ENCODE measurements at places on chromosomes 5 and 9.

GRCh38 chr5:158390577-158390976, 531.6 kb upstream of the CLINT1 start:
- no peak for DNase-seq

DNA sequence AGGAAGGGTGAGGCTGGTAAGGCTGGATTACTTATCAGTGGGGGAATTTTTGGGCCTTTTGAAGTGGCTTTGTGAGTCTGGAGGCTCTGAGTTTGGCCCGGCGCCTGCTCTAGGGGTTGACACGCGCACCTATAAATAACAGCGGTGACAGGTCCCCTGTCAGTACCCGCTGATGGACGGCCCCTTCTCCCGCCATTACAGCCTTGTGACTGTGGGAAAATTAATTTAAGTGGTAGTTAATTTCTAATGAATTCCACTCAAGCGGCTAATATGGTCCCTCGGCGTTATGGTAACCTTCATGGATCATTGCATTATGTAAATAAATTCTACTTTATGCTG, 16.5 kb downstream of the MRPL36 start:
- DNase-seq = no peak

DNA sequence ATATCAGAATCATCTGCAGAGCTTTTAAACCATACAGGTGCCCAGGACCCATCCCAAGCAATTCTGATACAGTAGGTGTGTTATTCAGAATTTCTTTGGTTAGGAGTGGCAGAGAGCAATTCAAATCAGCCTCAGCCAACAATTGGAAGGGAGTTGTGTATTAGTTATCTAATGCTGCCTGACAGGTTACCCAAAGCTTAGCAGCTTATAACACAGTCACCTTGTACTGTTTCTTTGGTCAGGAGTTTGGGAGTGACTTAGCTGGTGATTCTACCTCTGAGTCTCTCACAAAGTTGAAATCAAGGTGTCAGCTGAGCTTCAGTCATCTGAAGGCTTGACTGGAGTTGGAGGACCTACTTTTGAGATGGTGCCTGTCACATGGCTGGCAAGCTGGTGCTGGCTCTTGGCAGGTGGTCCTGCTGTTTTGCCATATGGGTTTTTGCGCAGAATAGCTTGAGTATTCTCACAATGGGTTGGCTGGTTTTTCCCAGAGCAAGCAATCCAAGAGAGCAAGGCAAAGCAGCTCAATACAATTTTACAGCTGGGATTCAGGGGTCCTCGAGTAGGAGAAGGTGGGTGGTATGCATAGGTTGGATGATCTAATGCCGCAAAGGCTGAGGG, 18.7 kb upstream of the CARNMT1 start:
- DNase-seq = no peak

GRCh38 chr5:176727983-176728675, 80.8 kb downstream of the TSPAN17 start:
- no peak for DNase-seq

DNA sequence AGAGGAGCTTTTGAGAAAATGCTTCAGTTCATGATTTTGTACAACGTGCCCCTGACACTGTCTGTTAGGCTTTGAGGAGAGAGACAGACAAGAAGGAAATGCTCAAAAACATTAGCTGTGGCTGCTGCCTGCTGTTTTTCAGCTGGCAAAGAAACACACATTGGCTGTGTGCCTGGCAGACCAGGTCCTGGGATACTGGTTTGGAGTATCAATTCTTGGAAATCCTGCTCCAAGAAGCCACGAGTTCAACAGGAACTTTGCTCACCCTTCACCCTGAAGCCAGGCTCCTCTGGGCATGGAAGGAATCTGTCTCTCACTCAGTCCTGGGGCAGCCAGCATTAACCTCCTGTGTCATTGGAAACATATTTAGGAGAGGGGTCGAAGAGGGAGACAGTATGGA, 245.5 kb downstream of the AUH start:
- DNase-seq = no peak

- DNase-seq = no peak
Measured at GRCh38 chr5:90294604-90295003, 115.0 kb downstream of the CETN3 start.

DNA sequence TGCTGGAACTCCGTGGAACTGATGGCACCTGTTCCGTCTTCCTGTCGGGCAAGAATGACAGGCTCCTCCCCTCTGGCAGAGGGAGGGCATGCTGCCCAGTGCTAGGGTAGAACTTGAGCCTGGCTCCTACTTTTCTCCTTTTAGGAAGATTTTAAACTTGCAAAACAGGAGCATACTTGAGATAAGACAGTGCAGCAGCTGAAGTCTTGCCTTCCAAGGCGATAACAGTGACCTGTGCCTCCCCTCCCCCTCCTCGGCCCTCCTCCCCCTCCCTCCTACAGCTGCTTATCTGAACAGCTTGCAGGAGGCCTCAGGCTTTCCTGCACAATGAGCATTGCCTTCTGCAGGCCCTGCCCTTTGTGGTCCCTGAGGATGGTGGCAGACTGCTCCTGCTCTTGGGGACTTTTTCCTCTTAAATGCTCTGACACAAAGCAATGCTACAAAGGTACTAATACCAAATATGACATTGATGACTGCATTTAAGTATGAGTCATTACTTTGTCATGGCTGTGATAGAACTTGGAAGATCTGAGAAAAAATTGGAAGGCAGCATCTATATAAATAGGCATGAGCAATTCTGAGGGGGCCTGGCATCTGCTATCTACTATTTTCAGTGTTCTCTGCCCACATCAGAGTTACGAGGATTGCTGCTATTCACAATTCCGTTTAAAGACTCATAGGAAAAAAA, 2.0 kb downstream of the GADD45G start:
- DNase-seq = no peak

DNA sequence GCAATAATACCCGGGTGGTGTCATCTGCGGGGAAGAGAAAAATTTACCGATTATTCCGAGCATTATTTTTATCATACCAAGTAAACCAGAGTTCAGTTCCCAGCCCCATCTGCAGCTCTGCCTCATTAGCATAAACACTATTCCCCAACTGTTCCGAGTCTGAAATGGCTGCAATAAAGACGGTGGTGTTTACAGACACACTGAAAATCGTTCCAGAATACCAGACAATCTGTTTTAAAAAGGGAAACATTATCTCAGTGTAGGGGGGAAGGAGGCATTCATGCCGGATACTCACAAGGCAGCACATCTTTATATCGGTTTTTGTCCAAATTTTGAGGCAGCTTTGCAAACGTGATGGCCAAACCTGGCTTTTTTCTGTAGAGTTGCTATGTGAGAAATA, 70.3 kb upstream of the EPB41L4B start:
- DNase-seq = no peak

DNA sequence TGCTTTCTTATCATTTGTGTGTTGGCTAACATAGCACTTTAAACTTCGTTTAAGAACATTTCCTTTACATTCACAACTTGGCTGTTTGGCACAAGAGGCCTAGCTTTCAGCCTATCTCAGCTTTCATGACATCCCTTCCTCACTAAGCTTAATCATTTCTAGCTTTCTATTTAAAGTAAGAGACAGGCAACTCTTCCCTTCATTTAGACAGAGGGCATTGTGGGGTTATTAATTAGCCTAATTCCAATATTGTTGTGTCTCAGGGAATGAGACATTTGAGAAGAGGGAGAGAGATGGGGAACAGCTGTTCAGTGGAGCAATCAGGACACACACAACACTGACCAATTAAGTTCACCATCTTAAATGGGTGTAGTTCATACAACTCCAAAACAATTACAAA, 51.0 kb upstream of the OR2K2 start:
- no peak for DNase-seq

DNA sequence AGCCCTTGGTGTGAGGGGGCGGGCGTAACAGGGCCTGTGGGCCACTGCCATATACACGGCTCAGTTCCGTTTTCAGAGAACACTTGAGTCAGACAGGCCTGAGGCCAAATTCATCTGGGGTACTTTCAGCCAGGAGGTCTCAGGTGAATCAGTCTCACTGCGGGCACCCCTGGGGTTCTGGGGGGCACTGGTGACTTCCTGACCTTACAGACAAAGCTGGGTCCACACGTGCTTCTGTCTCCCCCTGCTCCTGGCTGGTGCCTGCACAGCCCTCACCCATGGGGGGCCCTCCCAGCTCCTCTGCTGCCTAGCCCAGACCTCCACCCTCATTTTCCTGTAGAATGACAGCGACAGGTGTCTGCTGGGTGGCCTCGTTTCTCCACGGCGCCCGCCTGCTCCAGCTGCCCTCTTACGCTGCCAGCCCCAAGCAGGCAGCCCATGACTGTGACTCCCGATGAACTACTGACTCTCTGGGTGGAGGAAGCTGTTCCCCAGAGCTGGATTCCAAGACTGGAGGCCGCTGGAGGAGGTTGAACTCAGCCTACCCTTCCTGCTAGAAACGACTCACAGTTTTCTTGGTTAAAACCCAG, 374.1 kb upstream of the IRX4 start:
- DNase-seq = no peak

DNA sequence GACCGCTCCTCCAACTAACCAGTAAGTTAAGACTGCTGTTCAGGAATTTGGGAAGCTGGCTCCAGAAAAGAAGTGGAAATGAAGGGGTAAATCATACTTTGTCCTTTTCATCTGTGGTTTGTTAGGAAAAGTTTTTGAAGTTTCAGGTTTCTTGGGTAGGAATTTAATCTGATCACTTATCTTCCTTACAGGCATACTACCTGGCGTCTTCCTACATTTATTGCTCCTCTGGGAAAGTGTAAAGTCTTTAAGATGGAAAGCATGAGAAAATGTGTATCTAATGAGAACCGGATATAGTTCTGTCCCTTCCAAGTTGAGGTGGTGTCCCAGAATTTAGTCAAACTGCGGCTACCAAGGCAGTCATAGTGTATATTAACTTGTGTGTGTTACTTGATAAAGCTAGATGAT, 1.3 kb downstream of the RASA1 start:
- no peak for DNase-seq

DNA sequence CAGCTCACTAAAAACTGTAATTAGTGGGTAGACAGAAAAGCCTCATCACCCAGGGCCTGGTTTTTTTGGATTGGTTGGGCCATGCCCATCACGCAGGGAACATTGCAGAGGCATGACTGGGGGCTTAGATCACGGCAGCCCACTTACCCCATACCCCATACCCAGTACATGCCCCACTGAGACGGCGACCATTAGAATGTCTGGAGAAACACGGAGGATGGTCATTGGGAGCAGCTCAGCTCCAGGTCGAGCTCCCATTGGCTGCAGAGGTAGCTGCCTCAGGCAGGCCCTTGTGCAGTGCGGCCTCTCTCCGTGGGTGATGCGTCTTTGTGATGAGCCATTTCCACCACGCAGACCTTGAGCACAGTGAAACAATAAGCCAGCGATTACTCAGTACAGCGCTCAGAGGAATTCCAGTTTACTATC, 204.0 kb downstream of the GADD45G start:
- DNase-seq = no peak

DNA sequence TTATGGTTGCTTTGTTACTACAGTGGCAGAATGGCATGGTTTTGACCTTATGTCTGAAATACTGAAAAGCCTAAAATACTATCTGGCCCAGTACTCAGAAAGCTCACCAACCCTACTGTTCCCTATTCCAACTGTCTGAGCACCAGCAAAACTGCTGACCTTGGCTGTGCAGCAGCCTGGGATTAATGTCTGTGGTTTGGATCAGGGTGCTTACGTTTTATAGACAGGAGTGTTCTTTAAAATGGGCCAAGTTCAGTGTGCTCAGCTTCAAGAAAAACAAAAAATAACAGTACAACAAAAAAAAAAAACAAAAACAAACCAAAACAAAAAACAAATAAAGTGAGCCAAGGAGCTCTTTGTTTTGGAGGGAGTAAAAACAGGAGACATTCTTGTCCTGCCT, 36.4 kb downstream of the SLC28A3 start:
- DNase-seq = no peak

GRCh38 chr5:94891972-94892371, 273.5 kb downstream of the SLF1 start:
- DNase-seq = no peak

GRCh38 chr5:137122075-137122474, 377.1 kb downstream of the SPOCK1 start:
- DNase-seq = no peak

DNA sequence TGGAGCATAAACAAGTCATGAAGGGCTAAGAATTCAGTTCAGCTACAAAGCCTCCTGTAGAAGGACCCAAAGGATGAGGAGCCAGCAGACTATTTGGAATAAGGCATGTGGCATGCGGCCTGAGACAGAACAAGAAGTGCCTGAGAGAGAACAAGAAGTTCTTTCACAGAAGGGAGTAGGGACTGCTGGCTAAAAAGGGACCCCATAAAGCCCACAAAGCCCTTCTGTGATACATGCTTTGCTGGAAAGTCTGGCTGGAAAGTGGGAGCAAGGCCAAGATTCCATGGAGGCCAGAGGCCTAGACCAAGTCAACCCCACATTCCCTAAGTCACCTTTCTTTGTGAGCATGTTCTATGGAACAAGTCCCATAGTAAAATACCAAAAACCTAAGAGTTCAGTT, 35.9 kb upstream of the UBAP2 start:
- no peak for DNase-seq

DNA sequence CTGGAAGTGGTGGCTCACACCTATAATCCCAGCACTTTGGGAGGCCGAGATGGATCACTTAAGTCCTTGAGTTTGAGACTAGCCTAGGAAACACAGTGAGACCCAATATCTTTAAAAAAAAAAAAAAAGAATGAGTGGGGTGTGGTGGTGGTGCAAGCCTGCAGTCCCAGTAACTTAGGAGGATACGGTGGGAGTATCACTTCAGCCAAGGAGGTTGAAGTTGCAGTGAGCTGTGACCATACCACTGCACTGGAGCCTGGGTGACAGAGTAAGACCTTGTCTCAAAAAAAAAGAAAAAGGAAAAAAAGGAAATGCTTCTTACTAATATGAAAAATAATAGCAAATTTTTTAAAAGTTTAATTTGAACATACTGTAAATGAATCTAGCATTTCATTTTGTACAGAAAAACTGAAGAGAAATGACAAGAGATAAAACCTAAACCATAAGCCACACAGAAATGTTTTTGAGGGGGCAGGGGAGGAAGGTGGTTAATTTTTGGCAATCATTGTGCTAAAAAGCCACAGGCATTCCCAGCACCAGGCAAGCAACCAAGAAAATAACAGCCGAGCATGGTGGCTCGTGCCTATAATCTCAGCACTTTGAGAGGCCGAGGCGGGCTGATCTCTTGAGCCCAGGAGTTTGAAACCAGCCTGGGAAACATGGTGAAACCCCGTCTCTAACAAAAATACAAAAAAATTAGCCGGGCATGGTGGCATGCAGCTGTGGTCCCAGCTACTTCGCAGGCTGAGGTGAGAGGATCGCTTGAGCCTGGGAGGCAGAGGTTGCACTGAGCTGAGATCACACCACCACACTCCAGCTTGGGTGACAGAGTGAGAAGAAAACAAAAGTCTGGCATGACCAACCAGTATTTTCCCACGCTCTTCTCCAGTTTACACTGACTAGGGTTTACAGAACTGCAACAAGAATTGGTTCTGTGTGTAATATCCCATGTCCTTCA, 114.5 kb upstream of the NR5A1 start:
- peak; percentile 3 for DNase-seq

DNA sequence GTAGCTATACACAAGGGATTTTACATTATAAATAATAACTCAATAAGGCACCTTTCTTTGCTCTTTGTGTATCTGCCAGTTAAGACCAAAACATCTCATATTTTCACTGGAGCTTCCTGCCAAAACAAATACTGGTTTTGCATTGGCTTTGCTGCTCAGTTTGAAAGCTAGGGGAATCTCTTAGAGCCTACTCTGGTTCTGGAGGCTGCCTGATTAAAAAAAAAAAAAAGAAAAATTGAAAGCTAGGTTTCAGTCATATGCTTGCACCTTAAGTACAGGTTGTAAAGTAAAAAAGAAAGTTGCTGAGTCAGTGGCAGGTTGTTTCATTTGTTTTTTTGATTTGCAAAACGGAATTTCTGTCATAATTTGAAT, 2.3 kb downstream of the DENND4C start:
- DNase-seq = no peak

GRCh38 chr5:157388111-157388710, 71.8 kb upstream of the NIPAL4 start:
- DNase-seq = no peak

GRCh38 chr5:125725691-125726090, 697.5 kb upstream of the GRAMD2B start:
- no peak for DNase-seq

All from stimulated activated CD8-positive, alpha-beta memory T cell treated with anti-CD3 and anti-CD28 coated beads, Interleukin-15, amount 100 ng/mL, for 4 hours (primary cell).